Camera-type eye (tissue), 1 donor: ENCODE measurements at places on chromosomes 6 and 20. TPM values are rescaled to one million over a fixed set of nuclear protein-coding genes. Genes with fewer than 3 reads are reported as not detected.

MICB gene
- 2.8 TPM for total RNA-seq

MOG gene
- 0.16 TPM for total RNA-seq

TAF4 gene
- total RNA-seq, result 16.8 TPM

CCR6 gene
- total RNA-seq, result not detected

PRDM1 gene
- 74.7 TPM for total RNA-seq

KCNK16 gene
- total RNA-seq, result not detected

STMN3 gene
- 51.6 TPM for total RNA-seq

NRSN1 gene
- 12.5 TPM for total RNA-seq

GJA10 gene
- total RNA-seq, result 2.5 TPM

TMEM170B gene
- total RNA-seq, result 31.4 TPM

TNFRSF21 gene
- 16.4 TPM for total RNA-seq

FRK gene
- total RNA-seq, result 2.3 TPM

ADAT2 gene
- 6.2 TPM for total RNA-seq

ELOVL4 gene
- 35.3 TPM for total RNA-seq

MRPS18A gene
- total RNA-seq, result 35.5 TPM

CTSA gene
- total RNA-seq, result 50.5 TPM

GHRH gene
- total RNA-seq, result not detected

B3GAT2 gene
- total RNA-seq, result 15.0 TPM

CLDN20 gene
- total RNA-seq, result not detected

RCAN2 gene
- total RNA-seq, result 37.3 TPM

RGL2 gene
- total RNA-seq, result 45.5 TPM

DSP gene
- total RNA-seq, result 98.2 TPM

SPATS1 gene
- not detected for total RNA-seq

SMLR1 gene
- not detected for total RNA-seq

RAD21L1 gene
- total RNA-seq, result 0.38 TPM

OVOL2 gene
- 1.1 TPM for total RNA-seq

PDCD2 gene
- 34.1 TPM for total RNA-seq

SLC24A3 gene
- 12.8 TPM for total RNA-seq

MCHR2 gene
- not detected for total RNA-seq

EEF1A2 gene
- total RNA-seq, result 87.6 TPM
